Neural crest cell (in vitro differentiated cells): ENCODE measurements at places on chromosomes 7 and 10.

GRCh38 chr10:103666087-103666761 is 172.7 kb downstream of the NEURL1 start:
- DNase-seq = peak; percentile 34

- no peak for DNase-seq
Measured at GRCh38 chr7:115274-115911, 77.0 kb upstream of the FAM20C start.

DNA sequence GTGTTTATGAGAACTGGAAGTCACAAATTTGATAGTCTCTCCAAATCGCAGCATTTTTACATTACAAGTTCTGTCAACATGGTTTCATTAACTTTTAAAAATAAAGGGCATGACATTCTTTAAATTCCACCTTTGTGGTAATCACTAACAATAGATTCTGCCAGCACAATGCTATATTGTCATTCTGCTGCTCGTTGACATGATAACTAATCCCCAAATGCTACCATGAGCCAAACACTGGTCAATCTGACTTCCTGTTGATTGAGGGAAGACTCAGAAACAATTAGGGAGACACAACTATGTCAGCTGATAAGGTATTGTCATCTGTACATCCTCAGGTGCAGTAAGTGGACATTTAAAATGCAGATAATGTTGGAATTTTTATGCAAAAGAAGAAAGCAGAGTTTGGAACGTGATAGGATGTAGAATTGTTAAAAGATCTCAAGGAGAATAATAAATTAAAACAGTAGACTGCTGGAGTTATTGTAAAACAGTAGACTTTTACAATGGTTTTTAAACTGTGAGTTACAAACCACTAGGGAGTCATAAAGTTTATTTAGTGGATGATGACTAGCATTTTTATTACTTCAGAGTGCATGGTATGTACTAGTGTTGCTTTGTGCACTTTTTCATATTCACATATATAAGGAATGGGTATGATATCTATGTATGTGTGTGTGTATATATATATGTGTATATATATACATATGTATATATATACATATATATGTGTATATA is 126.4 kb upstream of the DKK1 start:
- no peak for DNase-seq

GRCh38 chr10:123766012-123766411 is 99.9 kb downstream of the GPR26 start:
- no peak for DNase-seq

GRCh38 chr7:50486512-50486911 is 36.4 kb upstream of the FIGNL1 start:
- no peak for DNase-seq

DNA sequence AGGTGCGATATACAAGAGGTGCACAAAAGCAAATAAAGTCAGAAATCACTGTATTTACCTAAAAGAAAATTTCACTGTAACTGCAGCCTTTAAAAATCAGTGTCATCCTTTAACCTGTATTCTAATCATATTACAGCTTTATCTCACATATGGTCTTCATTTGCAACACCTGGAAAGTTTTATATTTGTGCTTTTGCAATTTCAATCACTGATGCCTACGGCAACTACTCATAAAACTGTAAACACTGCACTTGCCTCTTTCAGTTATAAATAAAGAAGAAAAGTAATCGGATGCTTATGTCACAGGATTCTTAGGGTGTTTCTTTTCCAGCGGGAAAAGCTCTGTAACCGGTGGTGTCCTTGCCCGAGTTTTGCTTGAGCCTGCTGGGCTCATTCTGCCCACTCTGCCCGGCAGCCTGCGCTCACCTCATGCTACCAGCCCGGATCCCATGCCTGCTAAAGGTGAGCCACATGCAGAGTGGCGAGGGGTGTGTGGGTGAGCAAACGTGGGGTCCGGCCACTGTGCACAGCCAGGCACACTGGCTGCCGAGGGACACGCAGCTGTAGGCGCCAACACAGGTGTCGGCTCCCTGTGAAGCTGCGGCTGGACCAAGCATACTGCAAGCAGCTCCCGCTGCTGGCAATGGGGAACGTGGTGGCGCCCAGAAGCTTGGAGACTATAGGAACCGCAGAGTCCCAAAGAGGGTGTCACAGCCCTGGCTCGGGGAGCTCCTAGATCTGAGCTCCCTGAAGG is 56.3 kb upstream of the ABCB5 start:
- DNase-seq = no peak

DNA sequence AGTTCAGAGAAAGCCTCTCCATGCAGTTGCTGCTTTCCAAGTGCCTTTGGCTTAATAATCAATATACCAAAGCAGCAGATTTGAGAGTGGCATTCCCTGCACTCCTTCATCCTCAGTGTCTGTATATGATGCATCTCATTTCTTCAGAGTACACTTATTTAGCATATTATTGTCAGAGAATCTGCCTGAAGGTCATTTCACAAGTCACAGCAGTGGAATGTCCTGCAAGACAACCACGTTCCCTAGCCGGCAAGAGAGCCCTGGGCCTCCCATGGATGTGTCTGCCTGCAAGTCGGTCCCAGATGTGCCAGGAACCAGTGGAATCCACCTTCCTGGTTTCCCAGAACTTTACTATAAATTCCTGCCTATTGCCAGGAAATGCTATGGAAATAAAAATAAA is 289.4 kb upstream of the IGFBP3 start:
- no peak for DNase-seq

GRCh38 chr10:88108115-88108610 is 244.7 kb downstream of the PTEN start:
- DNase-seq = no peak

GRCh38 chr10:107163076-107163855 is 1.2 kb downstream of the SORCS1 start:
- no peak for DNase-seq

GRCh38 chr10:14415676-14416307 is 85.1 kb upstream of the FRMD4A start:
- DNase-seq = no peak

DNA sequence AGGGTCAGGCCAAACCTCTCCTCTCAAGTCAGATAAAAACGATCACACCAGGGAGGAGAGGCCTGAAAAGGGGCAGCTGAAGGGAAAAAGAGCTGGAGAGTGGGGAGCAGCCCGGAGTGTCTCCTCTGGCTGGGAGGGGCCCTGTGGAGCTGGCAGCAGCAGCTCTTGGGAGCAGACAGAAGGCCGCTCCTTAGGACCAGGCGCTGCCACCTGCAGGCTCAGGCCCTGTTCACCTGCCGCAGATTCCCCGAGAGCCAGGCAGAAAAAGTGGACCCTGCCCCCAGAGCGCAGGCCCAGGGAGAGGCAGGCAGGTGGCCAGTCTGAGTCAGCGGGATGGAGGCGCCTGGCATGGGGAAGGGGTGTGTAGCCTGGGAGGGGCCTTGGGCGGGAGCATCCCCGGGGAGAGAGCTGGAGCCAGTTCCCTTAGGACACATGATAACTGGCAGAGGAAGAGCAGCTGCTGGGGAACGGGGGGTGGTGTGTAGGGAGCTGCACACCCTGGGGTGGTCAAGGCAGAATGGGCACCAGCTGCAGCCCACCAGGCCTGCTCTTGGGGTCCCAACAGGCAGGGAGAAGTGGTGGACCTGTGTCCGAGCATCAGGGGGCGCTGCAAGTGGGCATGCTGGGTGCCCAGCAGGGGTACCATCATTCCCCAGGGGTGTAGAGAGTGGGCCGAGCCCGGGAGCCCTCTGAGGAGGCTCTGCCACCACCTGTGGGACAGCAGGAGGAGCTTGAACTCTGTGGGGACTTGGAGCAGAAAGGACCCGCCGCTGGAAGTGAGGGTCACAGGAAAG is 177.2 kb upstream of the RHEB start:
- no peak for DNase-seq

DNA sequence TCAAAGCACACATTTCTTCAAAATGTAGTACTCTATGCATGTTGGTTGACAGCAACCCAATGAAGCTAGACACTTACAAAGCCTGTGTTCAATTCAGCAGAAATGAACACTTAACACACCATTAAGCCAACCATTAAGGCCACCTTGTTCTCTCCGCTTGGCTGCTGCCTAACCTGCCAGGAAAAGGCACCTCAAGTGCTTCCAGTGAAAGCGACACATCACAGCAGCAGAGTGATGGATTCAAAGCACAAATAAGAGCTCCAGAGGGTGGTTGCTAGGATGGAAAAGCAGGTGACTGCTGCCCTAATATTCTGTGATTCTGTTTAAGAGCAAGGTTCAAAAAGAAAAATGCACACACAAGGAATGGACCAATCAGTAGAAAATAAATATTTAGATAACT is 81.5 kb upstream of the GNAI1 start:
- DNase-seq = no peak

GRCh38 chr7:86978808-86979506 is 80.5 kb downstream of the ELAPOR2 start:
- DNase-seq = no peak

GRCh38 chr10:11004144-11005077 is 13.3 kb upstream of the CELF2 start:
- DNase-seq = no peak

DNA sequence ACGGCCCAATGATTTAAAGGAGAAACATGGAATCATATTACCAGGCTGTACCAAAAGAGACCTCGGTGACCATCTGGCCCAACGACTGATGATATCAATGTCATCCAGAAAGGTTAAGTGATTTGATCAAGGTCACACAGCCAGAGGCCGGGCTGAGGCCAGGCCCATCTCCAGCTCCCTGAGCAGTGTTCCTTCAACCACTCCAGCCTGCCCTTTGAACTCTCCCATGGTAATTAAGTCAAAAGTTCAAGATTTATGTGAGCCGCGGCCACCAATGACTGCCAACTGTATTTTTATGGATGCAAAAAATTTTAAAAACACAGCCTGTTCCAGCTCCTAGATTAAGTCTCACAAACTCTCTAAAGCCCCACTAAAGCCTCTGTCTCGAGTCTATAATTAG is 41.8 kb downstream of the FGFR2 start:
- no peak for DNase-seq

DNA sequence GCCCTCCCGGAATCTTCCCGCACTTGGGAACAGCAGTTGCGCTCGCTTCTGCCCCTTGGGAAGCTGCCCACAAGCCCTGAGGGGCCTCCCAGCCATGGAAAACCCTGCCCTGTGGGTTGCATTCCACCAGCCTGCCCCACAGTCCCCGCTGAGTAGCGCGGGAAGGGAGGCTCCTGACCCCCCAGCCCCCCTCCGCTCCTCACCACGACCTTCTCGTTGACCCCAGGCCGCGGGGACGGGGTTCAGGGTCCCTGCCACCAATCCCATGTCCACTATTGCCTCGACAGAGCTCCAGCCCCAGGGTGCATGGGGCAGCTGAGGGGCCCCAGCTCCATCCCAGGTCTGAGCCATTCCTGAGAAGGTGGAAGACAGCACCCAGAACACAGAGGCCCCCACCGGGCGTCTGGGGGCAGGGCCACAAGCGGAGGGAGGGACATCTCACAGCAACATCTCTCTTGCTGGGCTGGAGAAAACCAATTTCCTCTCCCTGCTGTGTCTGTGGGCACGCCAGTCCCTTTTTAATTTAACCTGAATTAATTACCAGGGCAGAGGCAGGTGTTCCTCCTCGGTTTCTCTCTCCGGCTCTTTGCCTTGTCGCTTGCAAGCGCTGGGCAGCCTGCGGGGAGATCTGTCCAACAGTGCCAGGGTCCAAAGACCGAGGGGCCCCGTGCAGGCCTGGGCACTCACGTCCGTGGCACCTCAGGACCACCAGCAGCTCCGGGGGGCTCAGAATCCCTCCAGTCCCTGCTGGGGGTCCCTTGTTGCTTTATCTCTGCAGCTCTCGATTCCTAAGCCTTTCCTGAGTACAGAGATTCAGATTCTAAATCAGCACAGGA is 57.9 kb downstream of the FOXL3 start:
- no peak for DNase-seq

- no peak for DNase-seq
Measured at GRCh38 chr10:11863353-11864109, 40.4 kb downstream of the PROSER2 start.

DNA sequence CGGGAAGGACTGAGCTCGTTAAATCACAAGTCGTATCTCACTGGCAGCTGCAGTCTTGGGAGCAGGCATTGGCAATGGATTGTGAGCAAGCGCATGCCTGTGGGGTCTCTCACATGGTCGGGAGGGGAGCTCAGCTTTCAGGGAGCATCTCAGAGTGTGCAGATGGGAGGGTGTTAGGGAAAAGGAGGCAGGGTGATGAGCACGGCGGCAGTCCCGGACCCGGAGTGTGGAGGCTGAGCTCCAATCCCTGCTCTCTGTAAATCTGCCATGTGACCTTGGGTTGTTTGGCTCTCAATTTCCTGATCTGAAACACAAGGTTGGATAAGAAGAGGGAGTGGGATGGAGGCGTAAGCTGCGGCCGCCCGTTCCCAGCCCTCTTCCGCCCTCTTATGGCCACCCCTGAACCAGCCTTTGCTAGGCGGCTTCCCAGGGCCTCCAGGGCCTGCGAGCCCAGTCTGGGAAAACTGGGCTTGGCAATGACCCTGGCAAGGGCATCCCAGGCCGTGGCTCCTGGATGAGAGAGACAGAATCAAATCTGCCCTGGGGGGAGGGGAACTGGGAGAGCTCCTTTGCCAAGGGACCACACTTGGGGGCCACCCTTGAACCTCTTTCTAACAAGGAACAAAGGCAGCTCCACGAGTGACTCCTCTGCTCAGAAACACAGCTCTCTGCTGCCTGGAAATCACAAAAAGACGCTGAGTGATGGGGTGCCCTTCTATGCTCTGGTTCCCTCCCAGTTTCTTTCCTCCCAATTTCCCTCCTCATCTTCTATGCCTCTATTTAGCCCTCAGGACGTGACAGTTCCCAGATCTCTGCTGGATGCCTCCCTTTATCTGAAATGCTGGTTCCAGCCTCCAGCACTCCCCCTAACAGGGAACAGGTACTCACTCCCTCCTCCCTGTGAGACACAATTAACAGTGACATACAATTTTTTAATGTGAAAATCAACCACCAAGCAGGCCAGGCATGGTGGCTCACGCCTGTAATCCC is 41.7 kb upstream of the LOXL4 start:
- DNase-seq = peak; percentile 70

DNA sequence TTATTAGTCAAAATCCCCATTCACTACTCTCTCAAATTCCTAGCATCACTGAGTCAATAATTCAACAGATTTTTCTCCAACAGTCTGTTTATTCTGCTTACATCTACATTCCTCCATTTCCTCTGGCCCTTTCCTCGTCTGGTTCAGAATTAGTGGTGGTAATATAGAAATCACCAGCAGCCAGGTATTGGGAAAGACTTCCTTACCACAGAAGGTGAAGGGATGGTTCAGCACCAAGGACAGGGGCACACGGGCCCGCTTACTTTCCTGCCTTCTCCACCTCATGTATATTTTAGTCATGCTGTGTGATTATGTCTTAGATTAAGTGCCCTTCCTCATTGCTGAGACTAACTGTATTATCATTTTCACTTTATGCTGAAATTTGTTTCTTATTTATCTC is 70.4 kb upstream of the APBB1IP start:
- DNase-seq = peak; percentile 61

- DNase-seq = no peak
Measured at GRCh38 chr10:64376167-64376566, 855.0 kb downstream of the REEP3 start.

DNA sequence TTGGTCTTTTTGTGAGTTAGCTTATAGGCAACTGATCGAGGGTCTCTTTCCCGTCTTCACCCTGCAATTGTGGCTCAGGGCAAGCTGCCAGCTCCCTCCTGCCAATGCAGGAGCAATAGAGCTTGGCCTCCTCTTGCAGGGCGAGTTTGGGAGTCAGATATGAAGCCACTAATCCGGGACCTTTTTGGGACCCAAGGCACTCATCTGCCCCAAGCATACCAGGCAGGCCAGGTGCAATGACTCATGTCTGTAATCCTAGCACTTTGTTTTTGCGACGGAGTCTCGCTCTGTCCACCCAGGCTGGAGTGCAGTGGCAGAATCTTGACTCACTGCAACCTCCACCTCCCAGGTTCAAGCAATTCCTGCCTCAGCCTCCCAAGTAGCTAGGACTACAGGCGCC is 21.1 kb downstream of the LIMK1 start:
- DNase-seq = no peak
